ENCODE measurements at places on chromosomes 16 and 17.

- DNase-seq: no peak
Measured at GRCh38 chr16:46691726-46692125, 2.3 kb downstream of the ORC6 start.

DNA sequence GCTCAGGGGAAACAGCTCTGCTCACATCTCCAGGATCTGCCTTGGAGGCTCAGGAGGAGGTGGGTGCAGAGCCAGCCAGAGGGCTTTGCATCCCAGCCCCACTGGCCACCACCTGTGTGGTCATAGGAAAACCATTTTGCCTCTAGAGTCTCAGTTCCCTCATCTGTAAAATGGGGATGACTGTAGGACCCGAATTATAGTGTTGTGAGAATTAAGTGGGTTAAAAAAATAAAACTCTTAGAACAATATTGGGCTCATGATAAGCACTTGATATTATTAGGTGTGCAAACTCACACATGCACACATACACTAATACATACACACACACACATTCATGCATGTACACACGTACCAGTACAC is 19.4 kb upstream of the JPH3 start:
- DNase-seq: no peak

DNA sequence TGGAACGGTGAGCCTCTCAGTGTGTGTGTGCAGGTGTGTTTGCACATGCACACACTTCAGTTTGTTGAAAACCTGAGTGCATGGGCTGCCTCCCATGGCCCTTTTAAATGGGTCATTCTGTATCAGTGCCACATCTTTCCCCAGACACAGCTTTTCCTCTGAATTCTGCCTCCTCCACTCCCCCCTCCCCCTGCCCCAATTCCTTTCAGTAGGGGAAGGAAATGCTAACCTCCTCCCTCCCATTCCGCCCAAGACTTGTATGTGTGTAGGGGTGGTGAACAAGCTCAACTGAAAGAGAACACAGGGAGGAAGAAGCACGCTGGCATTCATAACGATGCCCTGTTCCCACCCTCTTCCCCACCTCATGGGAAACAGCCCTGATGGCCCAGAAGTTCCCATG is 34.3 kb downstream of the C17orf75 start:
- DNase-seq: no peak

GRCh38 chr17:38603786-38604478 is 1.8 kb downstream of the SRCIN1 start:
- no peak for DNase-seq

- no peak for DNase-seq
Measured at GRCh38 chr17:78641666-78642065, 64.5 kb upstream of the DNAH17 start.

DNA sequence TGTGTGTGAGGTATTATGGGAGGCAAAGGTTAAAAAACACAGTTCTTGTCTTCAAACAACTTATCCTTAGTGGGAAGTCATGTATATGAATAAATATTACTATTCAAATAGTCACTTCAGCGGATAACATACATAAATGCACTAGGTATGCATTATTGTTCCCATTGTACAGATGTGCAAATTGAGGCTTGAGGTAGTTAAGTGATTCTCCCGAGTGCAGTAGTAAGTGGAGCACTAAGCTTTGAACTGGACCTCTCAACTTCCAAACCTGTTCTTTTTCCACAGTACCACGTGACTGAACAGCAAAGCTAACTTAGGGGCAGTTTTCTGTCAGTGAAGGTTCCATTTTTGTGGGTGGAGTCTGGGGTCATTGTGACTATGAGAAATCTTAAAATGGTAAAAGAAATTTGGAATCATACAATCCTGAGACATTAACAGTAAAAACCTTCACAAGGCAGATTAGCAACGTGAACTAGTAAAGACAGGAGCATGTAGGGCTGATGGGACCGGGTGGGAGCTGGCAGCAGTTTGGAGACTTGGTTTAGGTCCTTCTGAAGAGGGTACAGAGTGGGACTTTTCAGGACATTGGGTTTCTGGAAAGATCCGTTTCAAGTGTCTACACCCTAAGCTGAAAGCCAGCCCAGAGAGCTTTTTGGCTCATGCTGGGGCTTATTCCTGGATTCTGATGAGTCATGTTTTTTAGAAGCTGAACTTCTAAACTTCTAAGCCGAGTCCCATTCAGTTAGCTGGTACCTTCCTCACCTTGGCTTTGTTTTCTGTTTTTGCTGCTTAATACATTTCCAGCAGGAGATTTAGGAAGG is 204.9 kb downstream of the PRKCA start:
- peak; percentile 33 for DNase-seq

DNA sequence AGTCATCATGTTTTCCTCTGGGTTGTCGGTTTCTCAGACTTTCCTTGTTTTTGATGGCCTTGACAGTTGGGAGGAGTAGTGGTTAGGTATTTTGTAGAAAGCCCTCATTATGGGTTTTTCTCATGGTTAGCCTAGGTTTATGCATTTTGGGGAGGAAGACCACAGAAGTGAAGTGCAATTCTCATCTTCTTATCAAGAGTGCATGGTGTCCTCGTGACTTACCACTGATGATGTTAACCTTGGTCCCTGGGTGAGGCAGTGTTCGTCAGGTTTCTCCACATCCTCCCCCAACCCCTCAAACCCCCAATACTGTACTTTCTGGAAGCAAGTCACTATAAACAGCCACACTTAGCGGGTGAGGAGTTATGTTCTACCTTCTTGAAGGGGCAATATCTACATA is 42.3 kb downstream of the BPTF start:
- peak; percentile 11 for DNase-seq
